ENCODE measurements at places on chromosomes 7 and 10.

- DNase-seq, result no peak
Measured at GRCh38 chr10:115830265-115830970, 442.6 kb downstream of the GFRA1 start.

DNA sequence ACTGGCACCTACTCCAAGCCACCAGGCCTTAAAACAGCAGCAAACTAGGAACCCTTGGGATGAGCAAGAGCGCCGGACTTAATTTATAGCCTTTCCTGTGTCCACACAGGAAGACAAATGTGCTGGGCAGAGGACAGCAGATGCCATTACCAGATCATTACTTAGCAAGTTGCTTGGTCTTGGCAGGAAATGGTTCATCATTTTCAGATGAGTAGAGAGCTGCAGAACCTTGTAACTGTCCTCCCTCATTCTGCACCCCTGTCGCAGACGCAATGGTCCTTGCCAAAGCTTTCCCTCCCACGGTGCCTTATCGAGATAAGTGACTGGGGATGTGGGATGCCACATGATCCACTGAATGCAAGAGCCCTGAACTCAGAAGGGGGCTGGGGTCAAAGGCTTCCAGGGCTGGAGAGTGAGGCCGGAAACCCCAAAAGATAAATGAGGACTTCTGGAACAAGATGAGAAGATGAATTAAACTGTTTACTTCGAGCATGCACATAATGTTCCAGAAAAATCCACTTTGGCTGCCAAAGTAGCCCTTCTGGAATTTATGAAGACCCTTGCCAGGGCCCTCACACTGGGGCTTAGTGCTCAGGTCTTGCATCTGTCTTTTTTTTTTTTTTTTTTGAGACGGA lies 145.6 kb upstream of the ZNF32 start:
- DNase-seq, result no peak

DNA sequence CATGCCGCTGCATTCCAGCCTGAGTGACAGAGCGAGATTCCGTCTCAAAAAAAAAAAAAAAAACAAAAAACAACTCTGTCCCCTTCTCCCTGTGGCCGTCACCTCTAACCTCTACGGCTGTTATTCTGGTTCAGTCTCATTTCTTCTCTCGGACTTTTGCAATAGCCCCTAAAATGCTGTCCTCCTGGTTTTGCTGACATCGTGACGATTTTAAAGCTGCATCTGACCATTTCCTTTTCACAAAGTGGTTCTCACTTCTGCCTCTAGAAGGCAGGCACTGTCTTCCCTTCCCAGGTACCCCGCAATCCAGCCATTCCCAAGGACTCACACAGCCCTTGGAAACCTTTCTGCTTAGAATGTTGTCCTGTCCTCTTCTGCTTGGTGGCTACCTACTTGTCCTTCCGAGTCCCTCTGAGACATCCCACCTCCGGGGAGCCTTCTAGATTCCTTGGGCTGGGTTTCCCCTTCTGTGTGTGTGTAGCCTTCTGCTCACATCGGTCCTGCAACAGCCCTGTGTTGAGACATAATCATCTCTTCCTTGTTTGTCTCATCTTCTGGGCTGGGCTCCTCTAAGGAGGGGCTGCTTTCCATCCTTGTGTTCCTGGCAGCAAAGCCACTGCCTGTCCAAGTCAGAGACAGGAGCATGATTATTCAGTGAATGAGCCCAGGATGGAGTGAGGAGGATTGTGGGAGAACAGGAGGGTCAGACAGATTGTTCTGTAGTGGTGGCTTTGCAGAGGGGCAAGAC lies 83.1 kb downstream of the GRK5 start:
- DNase-seq, result no peak

DNA sequence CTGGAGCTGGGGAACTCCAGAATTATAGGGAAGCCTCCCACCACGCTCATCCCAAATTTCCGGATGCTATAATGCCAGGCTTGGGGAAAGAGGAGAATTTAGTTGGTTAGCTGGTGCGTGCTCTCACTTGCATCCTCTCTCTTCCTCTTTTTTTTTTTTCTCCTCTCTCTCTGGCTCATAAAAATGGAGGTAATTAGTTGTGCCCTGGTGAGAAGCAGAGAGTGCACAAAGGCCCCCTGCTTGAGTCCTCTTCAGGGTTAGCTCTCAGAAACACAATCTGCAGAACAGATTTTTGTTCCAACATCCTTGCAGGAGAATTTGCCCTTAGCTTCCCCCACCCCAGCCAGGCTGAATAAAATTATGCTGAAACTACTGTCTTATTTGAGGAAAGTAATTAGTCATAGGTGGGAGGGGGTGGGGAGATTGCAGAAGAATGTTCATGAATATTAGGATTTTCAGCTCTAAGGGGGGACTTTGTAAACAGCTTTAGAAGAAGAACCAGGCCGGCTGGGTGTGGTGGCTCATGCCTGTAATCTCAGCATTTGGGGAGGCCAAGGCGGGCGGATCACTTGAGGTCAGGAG lies 7.6 kb downstream of the SERPINE1 start:
- no peak for DNase-seq

DNA sequence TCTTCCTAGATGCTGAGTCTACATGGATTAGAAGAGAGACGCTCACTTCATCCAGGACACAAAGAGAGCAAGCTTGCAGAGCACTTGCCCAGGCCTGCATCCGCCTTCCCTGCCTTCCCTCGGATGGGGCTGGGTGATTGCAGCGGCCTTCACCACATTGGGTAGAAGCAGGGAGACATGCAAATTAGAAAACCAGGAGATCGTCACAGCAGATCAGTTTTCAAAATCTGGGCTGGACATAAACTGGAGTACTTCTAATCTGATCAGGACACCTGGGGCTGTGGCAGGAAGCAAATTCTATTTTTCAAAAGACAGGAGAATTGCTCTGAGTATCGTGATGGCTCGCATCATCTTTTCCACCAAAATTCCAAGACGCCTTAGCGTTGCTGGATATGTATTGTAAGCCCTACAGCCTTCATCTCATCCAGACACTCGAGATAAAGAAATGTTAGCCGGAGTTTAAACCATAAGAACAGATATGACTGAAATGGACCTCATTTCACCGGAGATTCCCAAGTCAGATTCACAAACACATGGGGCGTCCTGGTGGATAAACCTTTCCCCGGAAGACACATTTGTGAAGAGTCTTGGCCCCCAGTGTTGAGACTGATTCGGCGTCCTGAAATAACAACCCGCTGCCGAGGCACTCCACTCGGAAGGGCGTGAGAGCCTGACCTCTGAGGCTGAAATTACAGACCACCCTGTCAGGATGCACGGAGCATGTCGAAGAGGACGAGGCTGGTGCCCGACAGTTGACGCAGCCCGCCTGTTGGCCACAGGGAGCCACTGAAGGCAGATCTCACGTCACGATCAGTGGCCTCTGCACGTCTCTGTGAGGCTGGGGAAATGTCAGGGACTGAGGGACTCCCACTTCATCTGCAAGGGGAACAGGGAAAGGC lies 91.2 kb upstream of the PARD3 start:
- DNase-seq, result no peak

DNA sequence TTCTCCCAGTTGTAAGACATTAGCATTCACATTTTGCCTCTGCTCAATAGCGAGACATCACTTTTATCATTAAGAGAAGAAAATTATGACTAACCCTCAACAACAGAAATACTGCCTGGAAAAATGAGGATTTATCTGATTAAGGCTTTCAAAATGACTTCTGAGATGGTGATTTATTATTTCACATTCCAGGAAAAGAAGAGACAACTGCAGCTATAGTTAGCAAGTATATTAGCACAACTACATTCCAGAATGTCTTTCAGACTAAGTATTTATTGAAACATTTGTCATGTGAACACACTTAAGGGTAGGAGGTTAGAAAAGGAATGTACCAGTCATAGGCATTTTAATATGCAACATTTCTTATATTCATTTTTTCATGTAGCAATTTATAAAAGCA lies 162.0 kb downstream of the IQUB start:
- no peak for DNase-seq

GRCh38 chr7:47653550-47654411 lies 71.9 kb upstream of the TNS3 start:
- no peak for DNase-seq

DNA sequence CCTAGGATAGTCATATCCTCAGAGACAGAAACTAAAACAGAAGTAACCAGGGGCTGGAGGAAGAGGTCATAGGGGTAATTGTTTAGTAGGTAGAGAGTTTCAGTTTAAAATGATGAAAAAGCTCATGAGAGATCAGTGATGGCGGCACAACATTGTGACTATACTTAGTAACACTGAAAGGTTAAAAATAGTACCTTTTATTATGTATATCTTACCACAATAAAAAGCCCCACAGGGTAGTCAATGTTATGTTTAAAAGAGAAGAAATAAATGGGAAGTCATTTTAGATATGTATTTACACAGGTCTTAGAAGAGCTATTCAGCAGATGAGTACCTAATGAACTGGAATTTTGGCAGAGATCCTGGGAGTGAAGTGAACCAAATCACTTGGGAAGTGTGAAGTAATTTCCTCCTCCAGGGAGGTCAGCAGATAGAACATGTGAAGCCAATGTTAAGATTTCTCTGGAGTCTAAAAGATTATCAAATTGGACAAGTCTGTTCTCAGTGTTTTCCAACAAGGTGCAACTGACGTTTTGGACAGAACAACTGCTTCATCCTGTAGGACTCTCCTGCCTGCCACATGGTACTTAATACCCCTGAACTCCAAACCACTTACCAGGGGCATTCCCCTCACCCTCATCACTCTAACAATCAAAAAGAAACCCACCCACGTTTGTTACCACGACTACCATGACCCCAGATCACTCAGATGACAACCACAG lies 6.4 kb downstream of the CDCA7L start:
- DNase-seq, result no peak

DNA sequence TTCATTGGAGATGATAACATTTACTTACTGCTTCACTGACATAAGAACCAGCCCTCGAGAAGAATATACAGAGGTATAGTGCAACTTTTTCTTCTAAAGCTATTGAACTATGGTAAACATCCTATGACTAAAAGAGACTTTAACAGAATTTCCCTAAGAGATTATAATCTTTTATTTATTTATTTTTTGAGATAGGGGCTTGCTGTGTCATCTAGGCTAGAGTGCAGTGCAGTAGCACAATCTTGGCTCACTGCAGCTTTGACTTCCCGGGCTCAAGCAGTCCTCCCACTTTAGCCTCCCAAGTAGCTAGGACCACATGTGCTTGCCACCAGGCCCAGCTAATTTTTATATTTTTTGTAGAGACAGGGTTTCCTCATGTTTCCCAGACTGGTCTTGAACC lies 258.5 kb upstream of the FERD3L start:
- no peak for DNase-seq

DNA sequence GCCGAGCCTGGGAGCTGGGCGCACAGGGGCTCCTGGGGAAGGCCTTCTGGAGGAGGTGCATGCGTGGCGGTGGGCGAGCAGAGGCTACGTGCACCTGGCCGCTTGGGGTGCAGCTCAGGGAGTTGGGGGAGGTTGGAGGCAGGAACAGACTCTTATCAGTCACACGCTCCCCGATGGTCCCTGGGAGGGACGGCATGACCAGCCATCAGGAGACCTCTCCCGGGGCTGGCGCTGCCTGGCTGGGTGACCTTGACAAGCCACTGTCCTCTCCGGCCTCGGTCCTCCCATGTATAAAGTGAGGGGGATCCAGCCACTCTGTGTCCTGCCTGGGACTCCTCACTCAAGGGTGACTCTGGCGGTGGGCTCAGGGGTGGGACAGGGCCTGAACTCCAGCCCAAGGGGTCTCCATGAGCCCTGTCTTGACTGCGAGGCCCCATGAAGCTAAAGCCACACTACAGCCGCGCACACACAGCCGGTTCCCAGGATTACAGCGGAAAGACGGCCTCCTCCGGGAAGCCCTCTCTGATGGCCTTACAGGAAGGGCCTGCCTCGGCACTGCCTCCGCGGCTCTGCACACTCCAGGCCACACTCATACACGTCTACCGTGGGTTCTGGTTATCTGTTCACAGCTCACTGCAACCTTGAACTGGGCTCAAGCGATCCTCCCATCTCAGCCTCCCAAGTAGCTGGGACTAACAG lies 2.3 kb downstream of the TMEM184A start:
- DNase-seq, result no peak

- no peak for DNase-seq
Measured at GRCh38 chr7:105678811-105679495, 97.7 kb upstream of the EFCAB10 start.

DNA sequence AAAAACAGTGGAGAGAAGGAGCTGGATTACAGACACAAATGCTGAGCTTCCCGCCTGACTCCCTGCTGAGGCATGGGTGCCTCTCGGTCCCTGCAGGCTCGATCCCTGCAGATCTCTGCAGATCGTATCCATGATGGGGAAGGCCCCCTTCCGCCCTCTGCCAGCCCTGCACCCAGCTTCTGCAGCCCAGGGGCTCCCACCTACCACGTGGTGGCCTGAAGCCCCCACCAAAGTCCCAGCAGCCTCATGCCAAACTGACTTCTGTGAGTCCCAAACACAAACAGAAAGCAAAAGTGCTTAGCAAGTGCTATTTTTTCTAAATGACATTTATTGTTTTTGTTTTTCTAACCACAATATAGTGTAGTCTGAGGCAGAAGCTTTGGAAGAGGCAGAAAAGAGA lies 127.1 kb upstream of the CHST15 start:
- no peak for DNase-seq

DNA sequence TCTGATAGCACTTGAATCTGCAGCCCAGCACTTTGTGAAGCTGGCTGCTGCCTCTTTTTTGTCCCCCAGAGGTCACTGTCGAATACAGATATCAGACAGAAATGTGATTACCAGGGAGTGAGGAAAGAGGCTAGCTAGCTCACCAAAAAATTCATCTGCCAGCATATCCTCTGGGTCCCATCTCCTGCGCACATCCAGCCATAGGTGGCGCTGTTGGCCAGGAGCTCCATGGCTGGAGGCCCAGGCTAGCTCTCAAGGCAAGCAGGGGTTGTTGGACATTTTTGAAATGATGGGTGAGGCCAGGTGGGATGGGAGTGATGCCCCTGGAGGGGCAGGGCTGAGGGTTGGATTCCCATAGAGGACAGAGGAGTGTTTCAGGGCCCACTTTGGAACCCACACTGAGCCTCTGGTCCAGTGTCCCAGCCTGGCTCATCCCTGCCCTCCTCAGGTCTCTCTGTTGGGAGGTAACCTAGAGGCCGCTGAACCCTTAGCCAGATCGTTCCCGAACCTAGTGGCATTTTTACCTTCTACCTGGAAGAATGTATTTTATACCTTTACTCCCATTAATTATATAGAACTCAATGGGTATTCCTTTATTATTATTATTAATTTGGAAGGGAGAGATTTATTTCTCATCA lies 14.8 kb downstream of the DPCD start:
- peak; percentile 44 for DNase-seq

GRCh38 chr7:47795631-47796030 lies 152.6 kb downstream of the PKD1L1 start:
- DNase-seq, result no peak

DNA sequence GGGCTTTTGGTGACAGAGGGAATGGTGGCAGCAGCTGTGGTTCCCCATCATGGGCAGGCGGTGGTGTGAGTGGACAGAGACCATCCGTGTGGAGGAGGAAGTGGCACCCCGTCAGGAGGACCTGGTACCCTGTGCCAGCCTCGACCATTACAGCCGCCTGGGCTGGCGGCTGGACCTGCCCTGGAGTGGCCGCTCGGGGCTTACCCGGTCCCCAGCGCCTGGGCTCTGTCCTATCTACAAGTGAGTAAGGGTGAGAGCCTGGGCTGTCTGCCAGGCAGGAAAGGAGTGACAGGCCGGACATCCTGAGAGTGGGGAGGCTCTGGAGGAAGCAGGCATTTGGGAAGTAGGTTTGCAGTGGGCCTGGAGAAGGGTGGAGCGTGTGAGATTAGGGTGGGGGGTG lies 2.9 kb upstream of the ZNF467 start:
- no peak for DNase-seq

GRCh38 chr10:76993213-76993612 lies 644.4 kb downstream of the KCNMA1 start:
- DNase-seq, result no peak

All from Jurkat, Clone E6-1 (cell line).